ENCODE measurements at places on chromosomes 7 and 10.

DNA sequence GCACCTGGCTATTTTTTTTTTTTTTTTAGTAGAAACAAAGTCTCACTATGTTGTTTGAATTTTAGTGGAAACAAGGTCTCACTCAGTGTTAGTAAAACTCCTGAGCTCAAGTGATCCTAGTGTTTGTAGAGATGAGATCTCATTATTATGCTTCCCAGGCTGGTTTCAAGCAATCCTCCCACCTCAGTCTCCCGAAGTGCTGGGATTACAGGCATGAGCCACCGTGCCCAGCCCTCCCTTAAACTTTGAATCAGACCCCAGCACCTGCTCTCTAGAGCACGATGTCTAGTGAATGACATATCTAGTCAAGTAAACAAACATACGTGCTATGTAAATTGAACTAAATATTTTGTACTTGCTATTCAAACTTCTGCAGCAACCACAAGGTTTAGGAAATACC lies 105.6 kb upstream of the MYO3A start:
- DNase-seq = no peak

DNA sequence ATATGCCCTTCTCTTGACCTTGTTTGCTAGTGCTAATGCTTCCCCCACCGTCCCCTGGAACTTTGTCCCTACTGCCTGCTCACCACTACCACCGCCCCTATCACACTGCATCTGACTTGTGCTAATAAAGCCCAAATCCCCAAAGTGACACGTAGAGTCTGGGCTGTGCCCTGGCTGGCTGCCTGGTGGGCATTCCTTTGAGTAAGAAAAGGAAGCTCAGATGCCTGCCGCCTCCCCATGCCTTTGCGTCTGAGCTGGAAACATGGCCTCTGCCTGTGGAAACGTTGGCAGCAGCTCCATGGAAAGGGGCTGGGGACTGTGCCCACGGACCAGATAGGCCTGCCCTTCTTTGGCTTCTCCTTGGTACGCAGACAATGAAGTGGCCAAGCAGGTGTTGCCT lies 138.3 kb downstream of the CYP26A1 start:
- no peak for DNase-seq

- DNase-seq = no peak
These were observed 205.6 kb upstream of the ETV1 start for GRCh38 chr7:14195079-14195478.

- DNase-seq = no peak
These were observed 105.4 kb upstream of the KIF5B start for GRCh38 chr10:32161586-32161985.

Data from ELF-1 (cell line).